ENCODE measurements at places on chromosomes 7 and 10.

GRCh38 chr7:106814887-106815286, 50.2 kb upstream of the PIK3CG start:
- no peak for DNase-seq

DNA sequence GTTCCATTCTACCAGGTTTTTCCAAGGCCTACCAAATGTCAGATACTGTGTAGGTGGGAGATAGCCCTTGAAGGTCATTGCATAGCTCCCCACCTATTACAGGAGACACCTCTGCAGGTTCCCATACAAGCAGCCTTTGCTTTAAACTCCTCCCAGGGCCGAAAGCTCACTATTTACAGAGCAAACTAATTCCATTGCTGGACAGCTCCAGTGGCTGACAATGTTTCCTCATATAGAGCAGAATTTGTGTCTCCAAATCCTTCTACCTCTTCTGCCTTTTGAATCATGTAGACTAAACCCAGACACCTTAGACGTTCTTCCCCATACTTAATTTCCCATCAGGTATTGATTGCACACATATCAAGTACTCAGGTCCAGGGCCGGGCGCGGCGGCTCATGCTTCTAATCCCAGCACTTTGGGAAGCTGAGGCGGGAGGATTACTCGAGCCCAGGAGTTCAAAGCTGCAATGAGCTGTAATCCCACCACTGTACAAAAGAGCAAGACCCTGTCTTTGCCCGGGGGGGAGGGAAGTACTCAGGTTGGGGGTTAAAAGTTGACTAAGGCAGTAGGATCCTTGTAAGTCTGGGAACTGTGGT, 2.1 kb downstream of the CNNM1 start:
- DNase-seq: no peak

GRCh38 chr10:12081470-12081869, 12.7 kb downstream of the DHTKD1 start:
- no peak for DNase-seq

GRCh38 chr10:131821378-131822012, 79.3 kb upstream of the PPP2R2D start:
- DNase-seq: no peak

DNA sequence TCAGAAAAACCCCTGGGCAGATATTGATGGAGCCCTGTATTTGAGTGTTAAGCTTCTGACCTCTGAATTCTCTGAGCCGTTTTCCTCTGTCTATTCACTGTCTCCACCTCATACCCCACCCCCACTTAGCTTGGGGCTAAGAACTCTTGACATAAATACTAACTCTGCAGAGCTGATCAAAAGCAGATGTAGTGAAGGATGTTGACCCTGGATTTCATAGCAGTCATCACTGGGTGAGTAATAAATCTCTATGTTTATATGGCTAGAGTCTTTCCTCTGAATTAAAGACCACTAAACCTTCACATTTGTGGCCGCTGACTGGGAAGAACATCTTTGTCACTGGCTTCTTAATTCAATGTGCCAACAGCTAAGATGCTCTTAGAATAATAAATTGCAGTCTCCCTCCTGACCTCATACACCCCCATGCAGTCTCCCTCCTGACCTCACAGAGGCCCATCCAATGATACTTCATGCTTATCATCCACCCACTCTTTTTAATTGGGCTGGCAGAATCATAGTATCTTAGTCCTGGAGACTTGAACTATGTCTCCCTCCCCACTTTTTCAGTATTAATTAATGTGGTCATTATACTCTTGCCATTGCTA, 78.0 kb upstream of the MACROH2A2 start:
- DNase-seq: no peak

GRCh38 chr7:602341-603141, 82.9 kb upstream of the PDGFA start:
- no peak for DNase-seq

DNA sequence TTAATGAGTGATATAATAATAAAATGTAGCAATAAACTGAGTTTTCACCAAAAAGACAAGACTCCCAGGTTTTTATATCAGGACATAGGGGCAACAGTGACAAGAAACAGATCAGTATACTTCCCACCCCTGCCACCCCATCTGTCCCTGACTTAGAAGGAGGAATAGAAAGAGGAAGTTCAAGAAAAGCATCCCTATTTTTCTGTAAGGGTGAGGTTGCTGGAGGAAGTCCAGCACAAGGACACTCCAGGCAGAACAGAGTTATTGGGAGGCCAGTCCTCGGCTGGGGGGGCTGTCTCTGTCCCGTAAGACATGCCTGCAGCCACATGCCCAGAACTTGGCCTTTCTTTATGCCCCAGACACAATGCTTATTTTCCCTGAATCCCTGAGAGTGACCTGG, 16.5 kb upstream of the TLX1 start:
- no peak for DNase-seq

DNA sequence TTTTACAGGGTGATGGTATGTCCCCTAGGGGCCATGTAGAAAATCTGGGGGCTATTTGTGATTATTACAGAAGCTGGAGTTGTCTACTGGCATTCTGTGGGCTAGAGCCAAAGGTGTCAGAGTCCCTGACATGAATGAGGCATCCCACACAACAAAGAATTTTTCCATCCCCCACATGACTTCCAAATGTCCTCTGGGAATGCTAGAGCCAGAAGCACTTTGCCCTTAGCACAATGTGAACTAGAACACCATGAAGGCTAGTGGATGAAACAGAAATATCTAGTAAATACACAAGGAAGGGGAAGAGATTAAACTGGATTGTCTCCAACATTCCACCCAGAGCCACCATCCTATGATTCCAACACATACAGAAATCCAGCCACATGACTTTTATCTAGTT, 46.9 kb downstream of the FAM13C start:
- peak; percentile 39 for DNase-seq

DNA sequence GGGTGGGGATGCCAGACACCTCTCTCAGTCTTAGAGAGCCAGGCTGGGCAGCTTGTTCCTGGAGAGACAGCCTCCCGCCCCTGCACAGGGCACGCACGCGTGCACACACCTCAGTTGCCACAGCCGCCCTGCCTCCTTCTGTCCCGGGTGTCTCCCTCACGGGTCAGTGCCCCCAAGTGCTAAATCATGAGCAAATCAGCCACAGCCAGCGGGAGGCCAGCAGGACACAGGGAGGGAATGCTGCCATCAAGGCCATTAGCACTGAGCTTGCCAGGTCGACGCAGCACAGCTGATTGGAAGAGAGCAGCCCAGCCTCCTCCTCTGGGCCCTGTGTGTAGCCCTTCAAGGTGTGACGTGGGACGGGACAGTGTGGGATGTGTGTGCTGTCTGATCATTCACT, 130.4 kb downstream of the CDH23 start:
- DNase-seq: peak; percentile 44

GRCh38 chr7:21146642-21147423, 281.1 kb upstream of the SP4 start:
- no peak for DNase-seq

GRCh38 chr7:30142710-30143109, 7.9 kb downstream of the MTURN start:
- no peak for DNase-seq

DNA sequence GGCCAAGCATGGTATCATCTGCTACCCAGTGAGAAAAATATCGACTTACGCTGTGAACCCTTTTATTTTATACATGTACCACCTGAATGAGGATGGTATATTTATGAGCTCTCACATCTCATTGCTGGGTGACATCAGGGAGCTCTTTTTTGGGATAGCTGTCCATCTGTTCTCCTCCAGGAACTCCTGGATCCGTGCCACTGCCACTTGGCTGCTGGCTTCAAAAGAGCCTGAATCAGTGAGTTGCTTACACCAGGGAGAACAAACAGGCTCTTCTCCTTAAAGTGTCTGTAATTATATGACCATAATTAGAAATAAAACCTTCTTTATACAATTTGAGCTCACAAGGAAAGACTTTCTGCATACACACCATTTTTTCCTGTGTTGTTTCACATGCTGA, 106.2 kb downstream of the KAT6B start:
- DNase-seq: peak; percentile 75

- no peak for DNase-seq
Observed at GRCh38 chr10:78520737-78521430, 487.2 kb downstream of the RPS24 start.

GRCh38 chr10:1536341-1536740, 201.0 kb downstream of the ADARB2 start:
- no peak for DNase-seq

DNA sequence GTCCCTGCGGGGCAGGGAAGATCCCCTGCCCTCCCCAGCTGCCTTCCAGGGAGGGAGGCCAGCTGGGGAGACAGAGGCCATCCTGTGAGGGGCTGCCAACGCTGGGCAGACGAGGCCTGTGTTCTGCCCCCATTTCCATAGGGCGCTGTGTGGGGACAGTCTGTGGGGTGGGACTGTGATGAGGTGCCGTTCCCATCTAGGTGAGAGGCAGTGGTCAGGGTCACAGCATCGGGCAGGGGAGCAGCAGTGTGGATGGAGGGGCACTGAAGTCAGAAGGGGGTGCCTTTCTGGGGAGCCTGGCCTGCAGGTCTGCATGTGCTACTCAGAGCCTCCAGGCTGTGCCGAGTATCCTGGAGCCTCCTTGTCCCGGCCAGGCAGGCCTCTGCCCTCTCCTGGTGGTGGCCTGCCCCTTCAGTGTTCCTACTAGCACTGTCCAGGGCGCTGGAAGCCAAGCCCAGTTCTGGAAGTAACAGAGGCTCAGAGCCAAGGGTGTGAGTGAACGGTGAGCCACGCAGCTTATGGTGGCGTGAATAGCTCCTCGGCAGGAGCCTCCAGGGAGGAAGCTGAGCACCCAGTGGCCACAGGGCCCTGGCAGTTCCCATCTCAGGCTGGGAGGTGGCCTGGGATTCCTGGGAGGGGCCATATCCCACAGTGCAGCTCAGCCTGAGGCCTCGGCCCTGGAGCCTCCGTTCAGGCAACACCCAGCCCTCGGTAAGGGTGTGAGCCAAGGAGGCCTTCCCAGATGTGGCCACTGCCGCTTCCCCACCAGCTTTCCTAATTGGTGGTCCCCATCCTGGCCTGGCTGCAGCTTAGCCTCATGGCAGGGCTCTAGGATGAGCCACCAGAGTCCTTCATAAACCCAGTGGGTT, 23.3 kb upstream of the CSGALNACT2 start:
- DNase-seq: peak; percentile 13

GRCh38 chr7:128092221-128092620, 61.0 kb upstream of the LRRC4 start:
- no peak for DNase-seq

GRCh38 chr7:50393076-50393475, 57.1 kb downstream of the FIGNL1 start:
- no peak for DNase-seq

DNA sequence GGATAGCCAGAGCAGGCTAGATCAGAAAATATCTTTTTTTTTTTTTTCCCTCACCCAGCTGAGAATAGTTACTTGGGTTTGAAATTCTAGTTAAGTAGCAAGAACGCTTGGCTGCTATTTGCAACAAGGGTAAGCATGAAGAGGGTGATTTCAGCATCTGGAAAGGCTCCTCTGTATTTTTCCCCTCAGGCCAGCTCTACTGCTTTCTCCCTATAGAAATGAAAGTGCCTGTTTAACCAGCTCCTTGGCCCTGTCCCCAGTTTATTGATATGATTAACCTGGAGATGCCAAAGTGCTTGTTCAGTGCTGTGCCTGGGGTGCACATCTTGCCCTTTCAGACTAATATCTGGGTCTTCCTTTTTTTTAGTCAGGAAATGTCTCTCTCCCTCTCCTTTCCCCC, 37.1 kb downstream of the AP3M1 start:
- no peak for DNase-seq

GRCh38 chr10:104488439-104488832, 134.8 kb downstream of the CFAP58 start:
- DNase-seq: no peak

GRCh38 chr10:90023950-90024349, 322.6 kb downstream of the KIF20B start:
- no peak for DNase-seq

- DNase-seq: no peak
Observed at GRCh38 chr10:133467286-133467911, 13.7 kb downstream of the SCART1 start.

DNA sequence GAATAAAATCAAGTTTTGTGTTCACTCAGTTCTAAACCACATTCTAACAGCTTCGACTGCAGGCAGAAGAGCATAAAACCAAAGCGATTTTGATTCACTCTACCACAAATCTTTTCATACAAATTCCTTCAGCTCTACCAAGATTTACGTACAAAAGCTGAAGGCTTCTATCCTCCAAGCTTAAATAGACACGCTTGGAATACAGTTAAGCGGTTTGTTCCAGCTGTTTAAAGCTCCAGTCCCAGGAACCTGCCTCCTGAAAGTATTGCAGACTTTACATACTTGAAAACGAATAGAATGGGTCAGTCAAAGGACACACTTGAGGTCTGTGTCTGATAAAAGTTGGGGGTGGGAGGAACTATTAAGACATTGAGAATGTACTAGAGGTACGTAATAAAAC, 102.9 kb downstream of the MPP7 start:
- no peak for DNase-seq

GRCh38 chr10:14010769-14011574, 319.8 kb downstream of the FRMD4A start:
- DNase-seq: no peak
